ENCODE measurements at places on chromosomes 1 and 21.

DNA sequence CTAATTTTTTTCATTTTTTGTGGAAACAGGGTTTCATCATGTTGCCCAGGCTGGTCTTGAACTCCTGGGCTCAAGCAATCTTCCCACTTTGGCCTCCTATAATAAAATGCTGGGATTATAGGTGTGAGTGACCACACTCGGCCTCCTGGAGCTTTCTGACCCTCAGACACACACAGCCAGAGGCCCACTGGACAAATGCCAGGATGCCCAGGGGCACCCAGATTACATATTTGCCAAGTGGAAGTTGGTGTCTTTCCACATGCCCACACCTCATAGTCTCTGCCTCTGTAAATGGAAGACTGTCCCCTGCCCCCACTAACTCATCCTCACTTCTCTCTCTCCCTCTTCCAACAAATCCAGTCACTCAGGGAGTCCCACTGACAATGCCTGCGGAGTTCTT is 63.4 kb upstream of the LRP8 start:
- no peak for DNase-seq

GRCh38 chr1:221268295-221268694 is 389.1 kb downstream of the HLX start:
- no peak for DNase-seq

DNA sequence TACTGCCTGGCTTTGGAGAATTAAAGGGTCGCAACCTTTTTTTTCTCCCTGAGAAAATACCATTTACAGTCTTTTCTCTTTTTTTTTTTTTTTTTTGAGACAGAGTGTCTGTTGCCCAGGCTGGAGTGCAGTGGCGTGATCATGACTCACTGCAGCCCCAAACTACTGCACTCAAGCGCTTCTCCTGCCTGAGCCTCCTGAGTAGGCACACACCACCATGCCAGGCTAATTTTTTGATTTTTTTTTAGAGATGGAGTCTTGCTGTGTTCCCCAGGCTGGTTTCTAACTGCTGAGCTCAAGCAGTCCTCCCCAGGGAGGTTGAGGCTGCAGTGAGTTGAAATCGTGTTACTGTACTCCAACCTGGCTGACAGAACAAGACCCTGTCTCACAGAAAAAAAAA is 24.6 kb downstream of the UBE4B start:
- no peak for DNase-seq

- DNase-seq: no peak
These were observed 384.0 kb downstream of the LTN1 start for GRCh38 chr21:28608646-28609045.

DNA sequence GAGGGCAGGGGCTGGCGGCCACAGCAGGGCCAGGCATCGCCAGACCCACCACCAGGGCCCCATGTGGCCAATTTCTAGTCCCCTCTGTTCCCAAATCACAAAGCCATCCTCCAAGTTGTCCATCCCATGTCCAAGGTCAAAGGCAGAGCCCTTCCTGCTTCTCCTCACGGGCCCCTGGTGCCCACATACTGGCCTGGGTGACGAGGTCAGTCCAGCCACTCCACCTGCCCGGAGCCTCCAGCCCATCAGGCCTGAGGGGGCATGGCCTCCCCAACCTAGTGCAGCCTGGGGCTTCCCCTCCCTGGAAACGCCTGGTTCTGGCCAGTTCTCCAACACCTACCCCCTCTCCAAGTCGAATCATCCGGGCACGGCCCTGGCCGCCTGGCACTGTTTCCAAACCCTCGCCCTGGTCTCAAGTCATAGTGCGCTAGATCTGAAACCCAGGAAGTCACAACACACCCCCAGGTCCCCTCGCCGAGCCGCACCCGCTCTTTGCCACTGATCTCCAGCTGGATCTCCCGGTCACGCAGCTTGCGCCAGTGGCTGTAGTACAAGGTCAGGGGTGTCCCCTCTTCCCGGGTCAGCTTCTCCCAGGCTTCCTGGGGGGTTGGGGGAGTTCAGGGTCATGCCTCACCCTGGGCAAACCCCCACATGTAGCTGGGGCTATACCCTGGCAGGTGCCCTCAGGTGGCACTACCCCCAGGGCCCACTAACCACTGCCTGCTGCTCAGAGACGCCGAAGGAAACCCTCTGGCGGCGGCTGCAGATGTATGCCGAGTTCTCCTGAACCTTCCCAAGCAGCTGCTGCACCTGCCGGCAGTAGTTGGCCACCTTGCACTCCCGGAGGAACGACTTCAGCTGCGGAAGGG is 13.1 kb downstream of the NOC2L start:
- DNase-seq: no peak

- no peak for DNase-seq
These were observed 20.9 kb upstream of the MAN1A2 start for GRCh38 chr1:117346206-117346928.

- no peak for DNase-seq
These were observed 639.3 kb downstream of the PTPRU start for GRCh38 chr1:29875557-29876028.

DNA sequence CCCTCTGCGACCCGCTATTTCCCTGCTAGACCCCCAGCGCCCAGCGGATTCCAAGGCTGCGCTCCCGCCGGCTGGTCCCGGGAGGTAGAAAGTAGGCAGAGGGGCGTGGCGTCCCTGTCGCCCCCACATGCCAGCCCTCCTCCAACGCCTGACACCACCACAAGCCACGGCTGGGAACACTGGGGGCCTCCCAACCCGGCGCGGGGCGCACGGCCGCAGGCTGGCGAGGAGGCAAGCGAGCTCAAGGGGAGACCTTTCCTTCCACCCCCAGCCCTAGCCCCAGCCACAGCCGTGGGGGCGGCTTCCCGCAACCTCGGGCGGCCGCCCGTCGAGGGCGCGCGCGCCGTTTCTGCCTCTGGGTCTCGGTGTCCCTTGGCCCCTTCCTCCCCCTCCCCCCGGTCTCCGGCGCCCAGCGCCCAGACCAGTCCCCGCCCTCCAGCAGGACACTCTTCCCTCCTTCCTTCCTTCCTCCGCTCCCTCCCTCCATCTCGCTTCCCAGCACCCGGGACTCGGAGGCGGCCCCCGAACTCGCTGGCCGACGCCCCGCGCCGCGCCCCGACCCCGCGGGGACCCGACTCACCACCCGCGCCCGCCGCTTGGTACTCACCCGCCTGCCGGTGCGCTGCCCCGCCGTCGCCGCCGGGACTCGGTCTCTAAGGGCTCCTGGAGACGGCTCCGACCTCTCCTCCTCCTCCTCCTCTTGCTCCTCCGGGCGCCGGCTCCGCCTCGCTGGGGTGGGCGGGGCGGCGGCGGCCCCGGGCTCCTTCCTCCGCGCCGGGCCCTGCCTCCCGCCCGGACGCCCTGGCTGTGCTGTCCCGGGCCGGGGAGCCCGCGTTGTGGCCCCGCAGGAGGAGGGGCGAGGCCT is at the start of gene GNG12:
Gene GNG12 (minus strand): TSS at position 731 of the 865 bp plus-strand sequence. CDS start 125,781 bp downstream, outside the sequence.
- DNase-seq: peak; percentile 18

GRCh38 chr21:41048623-41049022 is 119.3 kb upstream of the BACE2 start:
- no peak for DNase-seq

GRCh38 chr1:175892686-175893085 is 149.3 kb upstream of the TNR start:
- DNase-seq: no peak

DNA sequence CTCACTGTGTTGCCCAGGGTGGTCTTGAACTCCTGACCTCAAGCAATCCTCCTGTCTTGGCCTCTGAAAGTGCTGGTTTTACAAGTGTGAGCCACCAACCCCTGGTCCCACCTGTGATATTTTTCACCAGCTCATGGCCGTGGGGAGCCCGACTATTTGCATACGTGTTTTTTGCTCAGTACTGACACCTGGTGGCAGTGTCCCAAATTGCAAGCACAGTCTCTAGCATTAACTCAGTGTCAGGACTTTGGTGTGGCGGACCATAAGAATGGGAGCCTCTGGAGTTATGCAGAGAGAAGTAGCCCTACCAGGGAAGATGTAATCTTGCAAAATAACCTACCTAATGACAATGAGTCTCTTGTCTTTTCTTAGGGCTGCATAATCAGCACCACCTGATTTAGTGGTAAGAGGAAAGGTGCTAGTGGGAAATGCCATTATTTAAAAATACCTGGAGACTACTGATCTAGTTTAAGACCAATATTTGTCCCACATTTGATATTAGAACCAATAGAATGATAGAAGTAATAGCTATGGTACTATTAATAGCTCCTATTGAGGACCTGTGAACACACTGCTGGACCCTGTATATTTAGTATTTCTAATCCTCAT is 305.4 kb downstream of the DISC1 start:
- DNase-seq: peak; percentile 45

GRCh38 chr1:200708769-200709168 is 29.9 kb upstream of the CAMSAP2 start:
- no peak for DNase-seq

DNA sequence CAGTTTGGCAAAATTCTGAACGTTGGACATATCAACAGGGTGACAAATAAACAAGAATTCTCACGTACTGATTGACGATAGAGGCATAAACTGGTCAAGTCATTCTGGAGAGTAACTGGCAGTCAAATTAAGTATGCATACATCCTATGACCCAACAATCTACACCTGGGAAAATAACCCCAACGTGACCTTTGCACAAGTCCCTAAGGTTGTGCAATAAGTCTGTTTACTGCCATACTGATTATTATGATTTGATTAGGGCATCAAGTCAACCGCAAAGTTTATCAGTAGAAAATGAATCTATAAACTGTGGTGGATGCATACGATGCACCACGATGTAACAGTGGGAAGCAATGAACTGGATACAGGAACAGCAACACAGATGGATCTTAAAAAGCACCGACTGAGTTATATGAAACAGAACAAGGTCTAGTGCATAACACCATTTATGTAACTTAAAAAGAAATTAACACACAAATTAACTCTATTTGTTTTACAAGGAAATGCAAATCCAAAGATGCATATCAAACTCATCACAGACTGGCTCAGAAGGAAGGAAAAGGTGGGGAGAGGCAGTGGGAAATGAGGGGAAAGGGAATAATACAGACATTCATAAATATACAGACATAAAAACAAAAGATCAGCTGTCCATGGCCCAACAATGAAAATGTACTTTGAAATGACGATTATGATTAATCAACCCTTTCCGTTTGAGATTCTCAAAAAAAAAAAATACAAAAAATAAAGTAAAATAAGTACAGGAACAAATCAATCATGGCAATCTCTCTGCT is 41.0 kb upstream of the SEC16B start:
- no peak for DNase-seq

DNA sequence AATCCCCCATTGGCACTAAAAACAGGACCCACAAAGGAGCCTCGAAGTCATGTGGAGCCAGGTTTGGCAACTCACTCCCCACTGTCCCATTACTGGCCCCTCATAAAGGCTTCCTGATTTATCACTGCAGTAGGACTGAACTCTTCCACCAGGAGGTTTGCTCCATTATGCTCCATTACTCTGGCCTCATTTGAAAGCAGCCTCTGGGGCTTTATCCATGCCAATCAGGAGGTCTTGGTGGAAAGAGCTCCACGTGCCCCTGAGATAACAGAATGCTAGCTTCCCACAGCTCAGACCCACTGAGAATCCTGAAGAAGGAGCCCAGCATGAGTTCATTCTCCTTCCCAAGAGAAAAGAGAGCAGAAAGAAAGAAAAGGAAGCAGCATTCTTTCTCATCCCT is 76.4 kb downstream of the HIVEP3 start:
- DNase-seq: no peak

- DNase-seq: no peak
These were observed 3.7 kb upstream of the HP1BP3 start for GRCh38 chr1:20790785-20791184.

- DNase-seq: no peak
These were observed 1.2 kb downstream of the B3GALT2 start for GRCh38 chr1:193185211-193185610.

- DNase-seq: no peak
These were observed 403 bp upstream of the PSEN2 start for GRCh38 chr1:226870026-226870400.

- no peak for DNase-seq
These were observed 20.2 kb downstream of the NCMAP start for GRCh38 chr1:24575905-24576587.

GRCh38 chr1:11013160-11013531 is 692 bp downstream of the TARDBP start:
- no peak for DNase-seq

DNA sequence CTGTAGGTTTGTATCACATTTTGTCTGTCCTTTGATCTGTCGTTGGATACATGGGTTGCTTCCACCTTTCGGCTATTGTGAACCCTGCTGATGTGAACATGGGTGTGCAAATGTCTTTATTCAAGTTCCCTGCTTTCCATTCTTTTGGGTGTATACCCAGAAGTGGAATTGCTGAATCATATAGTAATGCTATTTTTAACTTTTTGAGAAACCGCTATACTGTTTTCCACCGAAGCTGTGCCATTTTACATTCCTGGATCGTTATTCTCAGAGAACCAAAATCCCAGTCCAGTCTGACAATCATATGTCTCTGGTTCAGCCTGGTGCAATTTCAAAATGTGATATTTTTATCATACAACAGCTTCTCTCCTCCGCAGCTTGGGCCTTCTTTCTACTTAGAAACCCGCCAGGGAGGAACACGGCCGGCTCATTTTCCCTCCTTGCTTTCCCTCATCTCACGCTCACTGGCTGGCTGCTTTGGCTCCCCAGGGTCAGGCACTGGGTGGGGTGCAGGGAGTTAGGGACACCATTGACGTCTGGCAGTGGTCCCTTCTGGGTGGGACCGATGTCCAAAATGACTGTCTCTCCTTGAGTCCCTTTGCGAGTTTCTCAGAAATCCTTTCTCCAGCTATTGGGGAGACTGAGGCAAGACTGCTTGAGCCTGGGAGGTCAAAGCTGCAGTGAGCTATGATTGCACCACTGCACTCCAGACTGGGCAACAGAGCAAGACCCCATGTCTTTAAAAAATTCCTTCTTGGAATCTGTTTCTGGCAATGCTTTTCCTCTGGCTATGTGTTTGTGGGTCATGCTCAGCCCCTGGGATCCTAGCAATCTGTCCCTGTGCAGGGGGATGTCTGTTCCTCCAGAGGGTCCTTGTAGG is 73.5 kb upstream of the AKT3 start:
- no peak for DNase-seq

DNA sequence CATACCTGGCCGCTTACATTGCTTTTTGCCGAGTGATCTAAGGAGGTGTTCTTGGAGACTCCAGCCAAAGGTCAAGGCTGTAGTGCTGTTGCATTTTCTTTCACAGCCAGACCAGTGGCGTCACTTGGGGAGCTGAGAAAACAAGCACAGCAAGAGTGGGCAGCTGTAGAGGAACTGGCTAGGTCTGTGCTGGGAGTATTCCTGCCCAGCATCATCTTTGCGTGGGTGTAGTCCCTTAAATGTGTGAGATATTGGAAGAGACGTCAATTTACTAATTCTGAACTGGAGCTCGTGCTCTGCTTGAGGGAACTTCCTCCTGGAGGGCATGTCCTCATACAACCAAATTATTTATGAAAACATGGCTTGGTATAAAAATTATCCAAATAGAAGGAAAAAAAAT is 10.2 kb downstream of the UBIAD1 start:
- DNase-seq: no peak

GRCh38 chr1:9296850-9297249 is 4.2 kb downstream of the SPSB1 start:
- DNase-seq: no peak

DNA sequence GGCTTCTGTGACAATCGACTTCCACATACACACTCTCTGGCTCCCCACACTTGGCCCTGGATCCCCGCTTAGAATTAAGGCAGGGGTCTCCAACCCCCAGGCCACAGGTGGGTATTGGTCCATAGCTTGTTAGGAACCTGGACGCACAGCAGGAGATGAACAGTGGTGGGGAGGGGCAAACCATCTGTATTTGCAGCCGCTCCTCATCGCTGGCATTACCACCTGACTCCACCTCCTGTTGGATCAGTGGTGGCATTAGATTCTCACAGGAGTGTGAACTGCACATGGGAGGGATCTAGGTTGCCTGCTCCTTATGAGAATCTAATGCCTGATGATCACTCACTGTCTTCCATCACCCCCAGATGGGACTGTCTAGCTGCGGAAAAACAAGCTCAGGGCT is 16.0 kb downstream of the TRIM62 start:
- no peak for DNase-seq

All from activated CD8-positive, alpha-beta memory T cell treated with anti-CD3 and anti-CD28 coated beads, Interleukin-2, amount 50 U/mL, for 4 hours (primary cell).